ENCODE measurements at places on chromosomes 5 and 9.

DNA sequence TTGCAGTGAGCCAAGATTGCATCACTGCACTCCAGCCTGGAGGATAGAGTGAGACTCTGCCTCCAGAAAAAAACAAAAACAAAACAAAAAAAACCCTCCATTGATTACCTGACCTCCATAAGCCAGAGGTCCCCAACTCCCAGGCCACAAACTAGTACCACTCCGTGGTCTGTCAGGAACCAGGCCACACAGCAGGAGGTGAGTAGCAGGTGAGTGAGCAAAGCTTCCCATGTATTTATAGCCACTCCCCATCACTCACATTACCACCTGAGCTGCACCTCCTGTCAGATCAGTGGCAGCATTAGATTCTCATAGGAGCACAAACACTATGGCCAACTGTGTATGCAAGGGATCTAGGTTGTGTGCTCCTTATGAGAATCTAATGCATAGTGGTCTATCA lies 13.7 kb upstream of the BTF3 start:
- no peak for DNase-seq

GRCh38 chr9:126965541-126966428 lies 51.2 kb downstream of the RALGPS1 start:
- no peak for DNase-seq

DNA sequence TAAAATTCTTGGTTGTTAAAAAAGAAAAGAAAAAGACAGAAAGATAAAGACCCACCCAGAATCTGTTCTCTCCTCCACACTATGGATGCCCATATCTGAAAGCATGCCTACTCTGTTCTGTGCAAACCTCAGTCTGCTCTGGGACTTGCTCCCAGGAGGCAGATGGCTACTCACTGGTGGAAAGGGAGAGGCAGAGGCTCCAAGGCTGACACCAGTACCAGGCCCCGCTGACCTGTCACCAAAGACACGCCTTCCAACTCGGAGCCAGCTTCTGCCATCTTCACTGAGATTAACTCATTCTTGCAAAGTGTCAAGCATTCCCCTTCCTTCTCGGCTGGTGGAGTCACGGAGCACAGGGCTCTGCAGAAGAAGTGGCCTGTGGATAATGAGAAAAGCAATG lies 21.6 kb downstream of the SH3TC2 start:
- no peak for DNase-seq

DNA sequence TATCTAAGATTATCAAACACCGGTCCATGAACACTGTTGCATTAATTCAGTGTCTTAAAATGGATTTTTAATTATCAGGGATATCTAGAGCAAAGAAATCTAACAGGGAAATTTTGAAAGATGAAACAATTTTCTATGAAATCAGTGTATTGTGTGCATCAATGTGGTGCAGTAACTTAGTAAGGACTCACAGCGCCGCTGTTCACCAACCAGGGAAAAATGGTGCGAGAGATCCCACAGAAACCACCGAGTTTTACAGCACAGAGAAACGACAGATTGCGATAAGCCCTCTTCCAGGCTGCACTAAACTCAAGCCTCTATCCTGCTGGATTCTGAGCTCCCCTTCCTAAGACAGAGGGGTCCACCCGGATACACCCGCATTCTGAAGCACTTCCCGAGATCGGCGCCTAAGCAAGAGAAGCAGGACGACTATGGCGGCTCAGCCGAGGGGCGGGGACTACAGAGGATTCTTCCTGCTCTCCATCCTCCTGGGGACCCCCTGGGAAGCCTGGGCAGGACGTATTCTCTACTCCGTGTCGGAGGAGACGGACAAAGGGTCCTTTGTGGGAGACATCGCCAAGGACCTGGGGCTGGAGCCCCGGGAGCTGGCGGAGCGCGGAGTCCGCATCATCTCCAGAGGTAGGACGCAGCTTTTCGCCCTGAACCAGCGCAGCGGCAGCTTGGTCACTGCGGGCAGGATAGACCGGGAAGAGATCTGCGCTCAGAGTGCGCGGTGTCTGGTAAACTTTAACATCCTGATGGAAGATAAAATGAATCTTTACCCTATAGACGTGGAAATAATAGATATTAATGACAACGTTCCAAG lies at the start of gene PCDHGA7:
Gene PCDHGA7, plus strand, starts transcription at position 274 of the 826 bp plus-strand sequence. Its CDS starts 158 bp downstream, at position 432.
- no peak for DNase-seq

Measured in stimulated activated naive CD4-positive, alpha-beta T cell (primary cell).